Uterus (tissue), 4 donors: ENCODE measurements at places on chromosomes 4 and X.

DNA sequence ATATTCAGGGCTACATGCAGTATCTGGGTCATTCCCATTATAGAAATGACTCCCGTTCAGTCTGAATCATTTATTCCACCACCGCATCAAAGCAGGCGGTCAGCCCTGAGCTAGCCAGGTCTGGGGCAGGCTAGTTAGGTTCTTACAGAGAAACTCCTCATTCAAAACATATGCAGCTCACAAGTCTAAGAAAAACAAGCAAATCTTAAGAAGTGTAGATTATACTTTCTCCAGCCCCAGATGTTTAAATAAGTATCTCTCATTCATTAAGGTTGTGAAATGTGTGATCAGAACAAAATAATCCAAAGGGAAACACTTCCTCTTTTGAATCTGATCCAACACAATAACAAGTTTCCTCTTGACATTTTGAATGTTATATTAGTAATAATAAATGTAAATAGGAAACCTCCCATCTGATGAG, 441.9 kb downstream of the INPP4B start:
- peak overlapping the region; percentile 70 for H3K27ac ChIP-seq
- peaks cover 4% of the 10 kb centered on the region for H3K4me1 ChIP-seq
- no peaks in the 10 kb centered on the region for H3K36me3 ChIP-seq
- no peak overlapping the region for H3K4me3 ChIP-seq
- DNase-seq = peak; percentile 24

GRCh38 chrX:122046815-122047214, 999.4 kb downstream of the GLUD2 start:
- H3K27me3 ChIP-seq = no peaks in the 10 kb centered on the region
- H3K36me3 ChIP-seq = no peaks in the 10 kb centered on the region
- no peak overlapping the region for H3K4me3 ChIP-seq
- no peak overlapping the region for H3K27ac ChIP-seq
- no peak for DNase-seq
- H3K4me1 ChIP-seq = no peaks in the 10 kb centered on the region

DNA sequence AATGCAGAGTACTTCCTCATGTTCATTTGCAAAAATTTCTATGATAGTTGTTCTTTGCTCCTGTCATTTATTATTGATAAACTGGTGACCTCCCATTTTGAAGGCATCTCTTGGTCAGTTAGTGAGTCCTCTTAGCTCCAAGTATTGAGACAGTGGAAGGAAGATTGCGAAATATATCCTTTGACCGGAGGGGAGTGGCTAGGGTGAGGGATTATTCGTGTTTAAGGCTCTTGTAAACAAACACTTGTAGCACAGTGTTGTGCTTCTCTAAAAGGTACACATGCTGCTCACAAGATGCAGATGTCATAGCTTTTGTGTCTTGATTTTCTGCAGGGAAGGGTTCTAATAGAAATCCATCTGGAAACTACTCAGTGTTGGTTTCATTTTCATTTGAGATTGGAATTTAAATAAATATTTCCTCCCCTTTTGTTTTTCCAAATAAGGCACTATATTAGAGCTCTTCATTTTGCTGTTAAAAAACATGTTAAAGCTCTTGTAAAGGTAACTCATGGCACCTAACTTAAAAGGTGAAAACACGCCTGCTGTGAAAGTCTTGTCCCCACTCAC, 21.8 kb downstream of the TXLNG start:
- no peaks in the 10 kb centered on the region for H3K27me3 ChIP-seq
- no peak for DNase-seq
- no peaks in the 10 kb centered on the region for H3K4me1 ChIP-seq
- peak overlapping the region; percentile 28 for H3K4me3 ChIP-seq
- no peaks in the 10 kb centered on the region for H3K36me3 ChIP-seq

GRCh38 chr4:107791902-107792301, 32.8 kb upstream of the SGMS2 start:
- H3K27ac ChIP-seq = no peak overlapping the region
- DNase-seq = no peak
- H3K27me3 ChIP-seq = no peaks in the 10 kb centered on the region
- H3K4me3 ChIP-seq = no peak overlapping the region
- H3K4me1 ChIP-seq = no peaks in the 10 kb centered on the region

GRCh38 chr4:17020451-17020850, 122.0 kb upstream of the LDB2 start:
- no peak overlapping the region for H3K4me3 ChIP-seq
- no peak overlapping the region for H3K27ac ChIP-seq
- no peaks in the 10 kb centered on the region for H3K4me1 ChIP-seq
- H3K36me3 ChIP-seq = no peaks in the 10 kb centered on the region
- no peak for DNase-seq

DNA sequence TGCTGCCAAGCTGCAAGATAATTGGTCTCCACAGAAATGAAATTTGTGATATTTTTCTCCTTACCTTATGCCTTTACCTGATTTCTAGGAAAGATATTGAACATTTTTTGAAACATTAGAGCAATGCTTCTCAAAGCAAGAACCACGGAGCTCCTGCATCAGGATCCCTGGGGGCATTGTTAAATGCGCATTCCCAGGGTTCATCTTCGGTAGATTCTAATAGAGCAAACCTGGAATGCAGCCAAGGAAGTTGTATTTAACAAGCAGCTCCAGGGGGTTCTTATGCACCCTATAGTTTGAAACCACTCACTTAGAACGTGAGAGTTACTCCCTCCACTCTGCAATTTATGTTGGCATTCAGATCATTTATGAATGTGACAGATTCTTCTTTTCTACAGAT, 126.2 kb downstream of the SLC39A8 start:
- no peak overlapping the region for H3K27ac ChIP-seq
- H3K36me3 ChIP-seq = no peaks in the 10 kb centered on the region
- no peaks in the 10 kb centered on the region for H3K27me3 ChIP-seq
- no peak for DNase-seq
- no peak overlapping the region for H3K4me3 ChIP-seq

DNA sequence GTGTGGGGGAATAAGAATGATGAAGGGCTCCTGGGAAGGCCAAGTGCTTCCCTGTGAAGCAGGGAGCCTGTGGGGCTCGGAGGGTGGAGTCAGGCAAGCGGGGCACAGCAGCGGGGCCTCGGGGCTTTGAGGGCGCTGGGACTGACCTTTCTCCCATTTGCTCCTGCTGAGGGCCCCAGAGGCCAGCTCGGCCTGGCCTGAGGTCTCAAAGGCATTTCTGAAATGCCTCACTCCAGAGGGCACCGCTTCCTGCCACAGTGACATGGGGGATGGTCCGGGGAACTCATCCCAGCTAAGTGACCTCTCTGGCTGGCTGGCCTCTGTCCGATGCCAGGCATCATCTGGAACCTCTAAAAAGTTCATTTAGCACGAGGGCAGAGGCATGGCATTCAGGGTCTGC, 98.8 kb upstream of the STX18 start:
- no peaks in the 10 kb centered on the region for H3K4me1 ChIP-seq
- H3K36me3 ChIP-seq = no peaks in the 10 kb centered on the region
- no peak overlapping the region for H3K4me3 ChIP-seq
- H3K27ac ChIP-seq = no peak overlapping the region
- H3K27me3 ChIP-seq = no peaks in the 10 kb centered on the region
- no peak for DNase-seq

GRCh38 chr4:183422962-183423631, 21.3 kb upstream of the CDKN2AIP start:
- H3K27ac ChIP-seq = no peak overlapping the region
- no peaks in the 10 kb centered on the region for H3K4me1 ChIP-seq
- H3K36me3 ChIP-seq = no peaks in the 10 kb centered on the region
- no peak overlapping the region for H3K4me3 ChIP-seq
- DNase-seq = no peak
- H3K27me3 ChIP-seq = no peaks in the 10 kb centered on the region

GRCh38 chrX:150587585-150588503, 19.4 kb downstream of the MTM1 start:
- H3K36me3 ChIP-seq = no peaks in the 10 kb centered on the region
- H3K27ac ChIP-seq = no peak overlapping the region
- H3K4me1 ChIP-seq = no peaks in the 10 kb centered on the region
- H3K4me3 ChIP-seq = no peak overlapping the region
- no peaks in the 10 kb centered on the region for H3K27me3 ChIP-seq
- no peak for DNase-seq

DNA sequence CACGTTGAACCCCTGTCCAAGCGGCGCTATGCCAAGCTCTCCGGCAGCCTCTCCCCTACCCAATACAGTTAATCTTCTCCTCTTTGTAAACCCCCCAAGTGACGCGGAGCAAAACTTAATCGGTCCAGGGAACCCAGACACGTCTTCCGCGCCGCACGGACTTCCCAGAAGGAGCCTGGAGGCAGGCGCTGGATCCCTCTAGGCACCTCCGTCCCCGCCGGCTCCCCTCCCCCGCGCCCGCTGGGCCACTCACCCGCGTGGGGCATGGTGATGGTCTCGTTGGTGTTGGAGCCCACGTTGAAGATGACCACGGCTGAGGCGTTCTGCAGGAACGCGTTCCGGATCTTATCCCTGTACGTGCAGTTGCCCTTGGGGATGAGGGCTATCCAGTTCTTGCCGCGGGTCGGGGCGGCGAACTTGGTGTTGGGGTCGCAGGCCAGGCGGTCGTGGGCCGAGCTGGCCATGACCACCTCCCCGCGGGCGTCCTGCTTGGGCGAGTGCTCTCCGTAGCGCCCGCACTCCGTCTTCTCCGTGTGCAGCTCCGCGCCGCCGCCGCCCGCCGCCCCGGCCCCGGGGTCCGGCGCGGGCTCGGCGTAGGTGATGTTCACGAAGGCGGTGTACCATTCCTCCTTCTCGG, 1.1 kb downstream of the RNF150 start:
- DNase-seq = peak; percentile 41
- H3K36me3 ChIP-seq = no peaks in the 10 kb centered on the region
- H3K4me3 ChIP-seq = peak overlapping the region; percentile 66
- H3K27ac ChIP-seq = peak overlapping the region; percentile 81
- no peaks in the 10 kb centered on the region for H3K27me3 ChIP-seq

DNA sequence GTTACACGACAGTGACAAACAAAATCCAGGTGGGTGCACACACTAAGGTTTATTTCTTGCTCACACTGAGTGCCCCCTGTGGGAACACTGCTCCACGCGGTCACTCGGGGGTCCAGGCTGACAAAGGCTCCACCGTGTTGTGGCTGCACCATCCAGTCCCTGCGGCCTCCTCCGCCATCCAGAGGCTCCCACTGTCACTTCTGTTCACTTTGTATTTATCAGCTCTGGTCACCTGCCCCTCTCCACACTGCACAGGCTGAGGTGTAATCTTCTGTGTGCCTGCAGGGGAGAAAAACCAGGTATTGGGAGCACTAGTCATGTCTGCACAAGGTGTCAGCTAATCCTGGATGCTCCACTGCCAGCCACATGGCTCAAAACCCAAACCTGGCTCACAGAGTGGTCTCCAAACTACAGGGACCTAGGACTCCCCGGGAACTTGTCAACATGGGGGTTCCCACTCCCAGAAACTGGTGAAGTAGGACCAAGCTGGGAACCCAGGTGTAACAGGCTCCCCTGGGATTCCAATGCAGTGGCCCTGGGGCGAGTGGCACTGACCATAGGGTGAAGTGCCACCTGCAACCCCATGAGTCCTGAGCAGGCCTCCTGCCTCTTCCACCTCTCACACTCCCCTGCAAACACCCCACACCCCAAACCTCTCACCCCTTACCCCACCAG, 25.5 kb downstream of the HMX1 start:
- no peaks in the 10 kb centered on the region for H3K4me1 ChIP-seq
- no peaks in the 10 kb centered on the region for H3K27me3 ChIP-seq
- no peak for DNase-seq

DNA sequence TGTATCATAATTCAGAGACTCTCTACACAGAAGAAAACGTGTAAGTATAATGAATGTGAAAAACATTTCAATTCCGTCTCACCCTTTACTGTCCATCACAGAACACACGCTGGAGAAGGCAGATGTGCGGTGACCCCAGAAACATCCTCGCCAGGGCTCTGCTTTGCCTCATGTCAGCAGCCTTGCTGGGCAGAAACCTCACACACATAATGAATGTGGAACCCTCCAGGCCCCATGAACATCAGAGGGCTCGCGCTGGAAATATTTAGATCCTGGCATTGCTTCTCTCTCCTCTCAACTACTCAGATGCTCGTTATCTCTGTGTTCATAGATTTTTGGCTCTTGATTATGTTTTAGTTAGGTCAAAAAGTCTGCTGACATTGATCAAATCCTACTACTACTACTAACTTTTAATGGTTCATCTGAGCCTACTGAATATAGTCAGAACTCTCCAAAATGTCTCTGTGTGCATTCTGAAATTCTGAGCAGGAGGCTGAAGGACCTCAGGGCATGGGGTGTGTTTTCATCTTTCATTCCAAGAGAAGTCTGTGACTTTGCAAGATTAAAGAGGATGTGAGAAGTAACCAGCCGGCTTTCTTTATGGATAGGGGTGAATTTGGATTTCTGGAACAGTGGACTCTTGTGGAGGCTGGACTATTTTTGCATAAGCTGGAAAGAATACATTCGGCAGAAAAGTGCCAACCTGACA, 27.0 kb downstream of the SMIM43 start:
- DNase-seq = no peak
- H3K4me3 ChIP-seq = no peak overlapping the region
- no peaks in the 10 kb centered on the region for H3K36me3 ChIP-seq
- H3K27ac ChIP-seq = no peak overlapping the region

- no peaks in the 10 kb centered on the region for H3K36me3 ChIP-seq
- no peaks in the 10 kb centered on the region for H3K4me1 ChIP-seq
- peak within 1 kb of the TSS; percentile 82 for H3K4me3 ChIP-seq
Measured at GRCh38 chr4:185395238-185395955, at the start of gene LRP2BP. TSS of gene LRP2BP (minus strand) at chr4:185395924. CDS start at chr4:185378186, 17,738 bp downstream.

GRCh38 chr4:138863160-138863559, 152.4 kb upstream of the NOCT start:
- no peak for DNase-seq
- no peak overlapping the region for H3K4me3 ChIP-seq
- H3K27me3 ChIP-seq = no peaks in the 10 kb centered on the region
- H3K27ac ChIP-seq = no peak overlapping the region
- no peaks in the 10 kb centered on the region for H3K36me3 ChIP-seq

DNA sequence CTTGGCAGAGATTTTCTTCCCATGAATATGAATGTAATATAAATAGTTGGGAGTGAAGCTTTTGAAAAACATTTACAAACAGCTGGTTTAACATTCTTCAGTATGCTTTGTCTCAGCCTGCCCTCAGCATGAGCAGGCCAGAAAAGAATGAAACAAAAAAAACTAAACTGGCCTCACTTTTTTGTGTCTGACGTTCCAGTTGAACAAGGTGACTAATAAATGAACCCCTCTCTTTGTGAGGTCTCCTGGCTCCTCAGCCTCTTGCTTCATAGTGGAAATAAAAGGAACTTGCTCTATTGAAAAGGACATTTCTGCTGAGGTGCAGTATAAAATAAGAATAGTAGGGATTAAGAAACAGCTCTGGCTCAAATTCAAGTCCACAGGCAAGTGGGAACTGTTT, 9.4 kb downstream of the CHST7 start:
- no peaks in the 10 kb centered on the region for H3K27me3 ChIP-seq
- peak; percentile 43 for DNase-seq
- peak overlapping the region; percentile 54 for H3K27ac ChIP-seq
- no peaks in the 10 kb centered on the region for H3K4me1 ChIP-seq
- no peak overlapping the region for H3K4me3 ChIP-seq
- no peaks in the 10 kb centered on the region for H3K36me3 ChIP-seq
